ENCODE measurements at places on chromosomes 16 and 17. TPM values are rescaled to one million over a fixed set of nuclear protein-coding genes. Genes with fewer than 3 reads are reported as not detected.

CBFA2T3 gene
- 8.7 TPM for total RNA-seq

- DNase-seq, result no peak
Observed at GRCh38 chr16:28904363-28904762, 20.7 kb downstream of the RABEP2 start.

CRYM gene
- 9.1 TPM for total RNA-seq

MYOCD gene
- total RNA-seq, result 5.0 TPM

DNA sequence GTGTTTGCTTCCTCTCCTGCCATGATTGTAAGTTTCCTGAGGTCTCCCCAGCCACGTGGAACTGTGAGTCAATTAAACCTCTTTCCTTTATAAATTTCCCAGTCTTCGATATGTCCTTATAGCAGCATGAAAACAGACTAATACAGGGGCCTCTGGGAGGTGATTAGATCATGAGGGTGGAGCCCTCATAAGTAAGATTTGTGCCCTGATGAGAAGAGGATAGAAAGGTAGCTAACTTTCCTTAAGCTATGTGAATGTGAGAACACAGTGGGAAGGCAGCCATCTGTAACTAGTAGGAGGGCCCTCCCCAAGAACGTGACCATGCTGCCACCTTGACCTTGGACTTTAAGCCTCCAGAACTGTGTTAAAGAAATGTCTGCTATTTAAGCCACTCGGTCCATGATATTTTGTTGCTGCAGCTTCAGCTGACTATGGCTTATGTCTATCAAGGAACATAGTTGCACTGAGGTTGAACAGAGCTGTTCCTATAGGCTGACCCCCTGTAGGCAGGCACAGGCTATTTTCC, 30.7 kb downstream of the WWOX start:
- no peak for DNase-seq

GRCh38 chr17:1643293-1643998, 2.1 kb downstream of the SCARF1 start:
- peak; percentile 90 for DNase-seq

DNA sequence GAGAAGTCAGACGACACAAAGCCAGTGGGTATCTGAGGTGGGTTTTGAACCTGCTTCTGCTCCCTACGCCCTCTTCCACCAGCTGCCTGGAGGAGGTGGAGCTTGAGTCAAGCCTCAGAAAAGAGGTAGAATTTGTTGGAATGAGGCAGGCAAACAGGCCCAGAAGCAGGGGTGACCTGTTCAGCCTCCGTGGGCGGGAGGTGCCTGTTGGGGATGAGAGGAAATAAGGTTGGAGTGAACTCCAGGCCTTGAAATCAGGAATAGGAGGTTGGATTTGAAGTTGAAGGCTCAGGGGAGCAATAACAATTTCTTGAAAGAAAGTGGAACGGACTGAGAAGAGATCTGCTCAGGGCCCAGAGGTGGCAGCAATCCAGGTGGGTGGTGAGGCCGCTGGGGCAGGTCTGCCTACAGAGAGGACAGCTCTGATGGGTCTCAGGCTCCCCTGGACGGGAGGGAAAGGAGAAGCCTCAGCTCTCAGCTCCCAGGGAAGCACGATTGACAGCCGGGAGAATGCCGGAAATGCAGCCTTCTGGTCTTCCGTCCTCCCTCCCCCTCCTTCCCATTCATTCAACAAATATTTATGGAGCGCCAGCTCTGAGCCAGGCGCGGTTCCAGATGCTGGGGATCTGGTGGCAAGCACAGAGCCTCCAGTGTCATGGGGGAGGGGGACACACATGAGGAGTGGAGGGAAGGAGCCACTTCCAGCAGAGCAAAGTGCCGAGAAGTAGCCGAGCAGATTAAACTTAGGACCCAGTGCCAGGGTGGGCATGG, 61.9 kb upstream of the CIBAR2 start:
- DNase-seq, result no peak

DNA sequence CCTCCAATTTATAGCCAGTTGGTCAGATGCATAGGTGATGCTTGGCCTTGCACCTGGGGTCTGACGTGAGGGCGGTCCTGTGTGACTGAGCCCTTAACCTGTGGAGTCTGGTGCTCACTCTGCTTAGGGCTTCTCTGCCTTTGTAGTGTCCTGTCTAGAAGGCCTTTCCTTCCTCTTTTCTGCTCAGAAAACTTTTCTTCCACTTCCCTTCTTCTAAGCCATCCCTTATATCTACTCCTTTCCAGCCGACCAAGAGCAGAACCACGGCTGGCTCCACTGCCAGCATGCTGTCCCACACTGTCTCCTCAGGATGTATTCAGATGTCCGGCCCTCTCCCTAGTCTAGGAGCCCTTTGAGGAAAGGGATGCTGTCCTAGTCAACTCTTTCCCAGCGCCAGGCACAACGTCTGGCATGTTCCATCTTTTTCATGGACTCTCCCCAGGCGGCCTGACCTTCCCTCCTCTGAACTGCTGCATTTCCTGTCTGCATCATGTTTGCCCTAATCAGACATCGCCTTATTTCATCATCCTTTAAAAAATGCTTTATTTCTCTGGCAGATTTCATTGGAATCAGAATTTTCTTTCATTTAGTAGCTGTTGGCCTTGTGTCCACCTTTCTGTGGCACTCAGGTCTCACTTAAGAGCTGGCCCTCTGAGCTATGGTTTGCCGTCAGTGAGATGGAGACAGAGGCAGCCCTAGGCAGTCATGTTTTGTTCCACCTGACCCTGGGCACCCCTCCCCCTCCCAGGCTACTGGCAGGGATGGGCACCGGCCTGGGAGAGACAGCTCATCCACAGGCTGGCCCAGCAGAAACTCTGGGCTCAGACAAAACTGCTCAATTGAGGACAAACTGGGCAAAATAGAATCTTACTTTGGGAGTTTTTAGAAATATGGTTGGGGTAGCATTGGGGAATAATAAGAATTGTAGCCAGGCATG, 15.5 kb upstream of the BRCA1 start:
- no peak for DNase-seq

SCNN1B gene
- total RNA-seq, result 9.6 TPM

All from Peyer's patch (tissue), 4 donors.